ENCODE measurements at places on chromosomes 12 and 14.
A peak's percentile ranks its signal among the peaks of the same experiment; 100 is the strongest.

DNA sequence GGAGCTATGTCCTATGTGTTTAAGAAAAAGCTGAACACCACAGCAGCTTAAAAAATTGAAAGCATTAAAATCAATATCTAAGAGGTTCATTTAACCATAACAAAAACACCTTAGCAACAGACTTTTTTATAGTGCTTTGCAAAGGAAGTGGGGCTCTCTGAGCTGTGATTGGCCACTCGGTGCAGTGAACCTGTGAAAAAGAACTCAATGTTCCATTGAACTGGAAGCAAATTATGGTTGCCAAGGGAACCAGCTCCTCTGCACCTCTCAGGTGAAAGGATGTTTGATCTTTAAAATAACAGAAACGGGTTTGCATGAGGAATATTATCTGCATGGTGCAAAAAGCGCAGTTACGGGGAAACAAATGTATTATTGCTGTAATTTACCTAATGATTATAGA, 149.4 kb downstream of the SNAPC1 start:
- no peak for DNase-seq

DNA sequence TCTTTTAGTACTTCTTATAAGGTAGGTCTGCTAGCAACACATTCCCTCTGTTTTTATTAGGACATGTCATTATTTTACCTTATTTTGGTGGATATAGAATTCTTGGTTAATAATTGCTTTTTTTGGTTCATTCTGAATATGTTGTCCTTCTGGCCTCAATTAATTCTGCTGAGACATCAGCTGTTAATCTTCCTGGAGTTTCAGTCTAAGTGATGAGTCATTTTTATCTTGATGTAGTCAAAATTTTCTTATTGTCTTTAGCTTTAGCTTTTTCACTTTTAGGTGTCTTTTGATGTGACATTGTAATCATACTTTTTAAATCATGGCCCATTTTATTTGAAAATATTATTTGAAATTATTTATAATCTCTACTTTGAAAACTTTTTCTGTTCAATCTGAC, 104.9 kb upstream of the PMCH start:
- DNase-seq = no peak

- DNase-seq = no peak
Measured at GRCh38 chr14:80095623-80096022, 115.7 kb downstream of the DIO2 start.

GRCh38 chr12:66693901-66694513, 15.1 kb upstream of the GRIP1 start:
- peak; percentile 57 for DNase-seq

- peak; percentile 65 for DNase-seq
Measured at GRCh38 chr14:68814539-68815297, 21.9 kb upstream of the ZFP36L1 start.

DNA sequence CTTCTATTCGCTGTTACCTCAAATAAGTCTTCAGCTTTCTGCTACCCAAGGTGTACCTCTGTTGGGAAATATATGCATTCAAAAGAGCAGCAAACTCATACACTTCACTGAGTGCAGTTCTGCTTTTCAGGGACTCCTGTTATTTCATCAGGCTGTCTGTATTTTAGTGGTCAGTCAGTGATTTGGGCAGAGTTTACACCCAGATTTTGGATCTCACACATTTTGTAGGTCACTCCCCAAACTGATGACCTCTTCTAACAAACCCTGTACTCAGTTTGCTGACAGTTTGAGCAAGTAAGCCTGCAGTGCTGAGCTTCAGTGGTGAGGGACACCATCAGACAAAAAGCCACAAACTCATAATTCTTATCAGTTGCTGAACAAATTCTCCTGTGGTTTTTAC, 8.2 kb upstream of the WASHC4 start:
- DNase-seq = no peak

- DNase-seq = no peak
Measured at GRCh38 chr14:22627506-22628263, 16.5 kb downstream of the OR6J1 start.

- DNase-seq = no peak
Measured at GRCh38 chr12:20716985-20717384, 21.9 kb downstream of the SLCO1C1 start.

GRCh38 chr12:1879633-1880032, 38.8 kb downstream of the CACNA2D4 start:
- DNase-seq = no peak

DNA sequence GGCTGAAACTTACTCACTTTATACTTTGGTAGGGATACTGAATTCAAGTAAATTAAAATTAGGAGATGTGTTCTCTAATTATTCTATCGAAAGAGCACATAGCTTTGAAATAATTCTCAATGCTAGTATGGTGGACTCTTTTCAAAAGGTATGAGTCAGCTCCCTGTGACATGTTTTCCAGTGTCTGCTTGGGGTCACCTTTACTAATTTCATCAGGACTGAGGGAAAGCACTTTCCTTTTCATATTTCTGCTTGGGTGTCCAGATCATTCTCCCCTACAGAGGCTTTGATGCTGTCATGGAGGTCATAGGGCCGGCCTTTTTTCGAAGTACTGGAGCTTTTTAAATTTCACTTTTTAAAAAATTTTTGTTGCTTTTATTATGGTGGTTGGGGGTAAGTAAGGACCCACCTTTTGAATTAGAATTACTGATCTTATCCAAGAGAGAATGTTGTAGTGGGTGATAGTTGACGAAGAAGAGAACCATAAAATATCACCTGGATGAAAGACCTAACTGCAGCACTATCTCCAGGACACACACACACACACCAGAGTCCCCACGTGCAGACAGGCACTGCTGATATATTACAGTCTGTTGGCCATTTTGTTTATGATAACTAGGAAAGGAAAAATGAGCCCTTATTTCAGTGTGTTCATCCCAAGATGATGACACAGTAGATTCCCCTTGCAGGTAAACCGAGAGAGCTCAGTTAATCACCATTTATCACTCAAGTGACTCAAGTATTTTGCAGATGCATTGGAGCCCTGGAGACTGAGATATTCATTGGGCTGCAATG, 558.6 kb downstream of the DIO2 start:
- no peak for DNase-seq

DNA sequence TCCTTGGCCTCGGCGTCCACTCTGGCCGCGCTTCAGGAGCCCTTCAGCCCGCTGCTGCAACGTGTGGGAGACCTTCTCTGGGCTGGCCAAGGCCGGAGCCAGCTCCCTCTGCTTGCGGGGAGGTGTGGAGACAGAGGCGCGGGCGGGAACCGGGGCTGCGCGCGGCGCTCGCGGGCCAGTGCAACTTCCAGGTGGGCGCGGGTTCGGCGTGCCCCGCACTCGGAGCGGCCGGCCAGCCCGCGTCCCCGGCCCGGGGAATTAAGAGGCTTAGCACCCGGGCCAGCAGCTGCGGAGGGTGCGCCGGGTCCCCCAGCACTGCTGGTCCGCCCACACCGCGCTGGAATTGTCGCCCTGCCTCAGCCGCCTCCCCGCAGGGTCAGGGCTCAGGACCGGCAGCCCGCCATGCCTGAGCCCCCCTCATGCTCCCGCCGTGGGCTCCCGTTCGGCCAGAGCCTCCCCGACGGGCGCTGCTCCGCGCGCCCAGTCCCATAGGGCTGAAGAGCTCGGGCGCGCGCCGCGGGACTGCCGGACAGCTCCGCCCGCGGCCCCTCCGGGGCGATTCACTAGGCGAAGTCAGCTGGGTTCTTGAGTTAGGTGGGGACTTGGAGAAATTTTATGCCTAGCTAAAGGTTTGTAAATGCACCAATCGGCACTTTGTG, 673.9 kb downstream of the SLC16A7 start:
- no peak for DNase-seq

GRCh38 chr12:61490526-61491498, 769.4 kb upstream of the USP15 start:
- DNase-seq = no peak

DNA sequence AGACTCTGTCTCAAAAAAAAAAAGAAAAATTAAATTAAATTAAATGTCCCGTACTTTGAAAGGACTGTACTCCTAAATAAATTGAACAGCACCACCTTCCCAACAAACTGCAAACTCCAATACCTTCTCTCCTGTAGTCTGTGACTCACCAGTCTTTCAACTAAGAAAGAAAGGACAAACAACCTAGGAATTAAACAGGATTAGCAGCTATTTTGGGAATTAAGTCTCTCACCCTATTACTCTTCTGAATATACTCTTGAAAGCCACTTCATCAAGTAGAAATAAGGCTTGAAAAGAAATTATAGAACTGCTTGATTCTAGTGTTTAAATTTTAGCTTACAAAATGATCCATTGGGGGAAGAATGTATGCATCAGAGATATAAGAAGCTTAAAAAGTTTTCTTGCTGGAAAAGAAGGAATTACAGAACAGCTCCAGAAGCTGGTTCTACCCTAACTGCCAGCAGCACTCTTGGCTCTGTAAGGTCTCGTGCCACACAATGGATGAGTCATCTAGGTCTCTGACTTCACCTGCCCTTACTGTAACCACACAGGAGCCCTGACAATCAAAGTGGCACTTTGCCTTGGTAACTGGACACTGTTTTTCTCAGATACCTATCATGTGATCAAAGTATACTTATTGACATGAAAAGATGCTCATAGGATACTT, 57.0 kb upstream of the CERS5 start:
- DNase-seq = no peak

GRCh38 chr14:94458558-94459205, 6.1 kb upstream of the SERPINA11 start:
- DNase-seq = peak; percentile 17

GRCh38 chr12:90909069-90909770, 45.8 kb downstream of the CCER1 start:
- no peak for DNase-seq

DNA sequence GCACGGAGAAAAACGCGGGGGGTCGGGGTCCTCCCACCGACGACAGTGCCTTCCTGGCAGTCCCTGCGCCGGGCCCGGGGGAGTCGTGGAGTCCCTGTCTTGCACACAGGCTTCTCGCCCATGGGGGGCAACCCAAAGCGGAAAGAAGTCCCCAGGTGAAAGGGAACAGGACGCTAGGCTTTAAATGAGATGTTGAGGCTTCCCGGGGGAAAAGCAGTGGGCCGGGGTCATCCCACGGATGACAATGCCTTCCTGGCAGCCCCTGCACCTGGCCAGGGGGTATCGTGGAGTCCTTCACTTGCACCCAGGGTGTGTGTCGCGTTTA, 162.9 kb upstream of the ALG10B start:
- no peak for DNase-seq

GRCh38 chr14:23514644-23514957, 37.0 kb downstream of the ZFHX2 start:
- DNase-seq = no peak

GRCh38 chr12:15037091-15037687, 64.3 kb downstream of the PDE6H start:
- DNase-seq = no peak

GRCh38 chr12:75481013-75481705, 604 bp downstream of the GLIPR1 start:
- no peak for DNase-seq

- no peak for DNase-seq
Measured at GRCh38 chr14:100788517-100788916, 37.4 kb upstream of the MEG3 start.

DNA sequence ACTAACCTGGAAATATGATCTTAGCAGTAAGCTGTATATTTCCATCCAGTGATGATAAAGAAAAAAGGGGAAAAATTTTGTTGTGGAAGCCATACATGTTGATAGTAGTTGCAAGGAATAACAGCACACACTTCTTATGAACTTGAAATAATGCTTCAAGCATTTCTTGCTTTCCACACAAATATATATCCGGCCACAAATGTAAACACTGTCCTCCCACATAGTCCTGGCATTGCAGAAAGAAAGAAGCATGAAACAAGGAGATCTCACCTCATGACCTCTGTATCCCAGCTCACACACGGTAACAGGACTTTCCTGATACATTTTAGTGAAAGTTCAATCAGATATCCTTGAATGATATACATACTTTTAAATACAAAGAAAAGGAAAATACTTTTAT, 56.0 kb downstream of the LLPH start:
- DNase-seq = no peak

- DNase-seq = no peak
Measured at GRCh38 chr12:84601483-84601882, 311.1 kb downstream of the SLC6A15 start.

GRCh38 chr12:121033625-121034349, 5.3 kb downstream of the OASL start:
- no peak for DNase-seq

DNA sequence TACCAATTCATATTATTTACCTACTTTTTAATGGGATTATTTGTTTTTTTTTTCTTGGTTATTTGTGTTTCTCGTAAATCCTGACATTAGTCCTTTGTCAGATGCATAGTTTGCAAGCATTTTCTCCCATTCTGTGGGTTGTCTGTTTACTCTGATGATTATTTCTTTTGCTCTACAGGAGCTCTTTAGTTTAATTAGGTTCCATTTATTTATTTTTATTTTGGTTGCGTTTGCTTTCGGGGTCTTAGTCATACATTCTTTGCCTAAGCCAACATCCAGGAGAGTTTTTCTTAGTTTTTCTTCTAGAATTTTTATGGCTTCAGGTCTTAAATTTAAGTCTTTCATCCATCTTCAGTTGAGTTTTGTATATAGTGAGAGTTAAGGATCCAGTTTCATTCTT, 289.9 kb downstream of the AKAP6 start:
- DNase-seq = no peak

DNA sequence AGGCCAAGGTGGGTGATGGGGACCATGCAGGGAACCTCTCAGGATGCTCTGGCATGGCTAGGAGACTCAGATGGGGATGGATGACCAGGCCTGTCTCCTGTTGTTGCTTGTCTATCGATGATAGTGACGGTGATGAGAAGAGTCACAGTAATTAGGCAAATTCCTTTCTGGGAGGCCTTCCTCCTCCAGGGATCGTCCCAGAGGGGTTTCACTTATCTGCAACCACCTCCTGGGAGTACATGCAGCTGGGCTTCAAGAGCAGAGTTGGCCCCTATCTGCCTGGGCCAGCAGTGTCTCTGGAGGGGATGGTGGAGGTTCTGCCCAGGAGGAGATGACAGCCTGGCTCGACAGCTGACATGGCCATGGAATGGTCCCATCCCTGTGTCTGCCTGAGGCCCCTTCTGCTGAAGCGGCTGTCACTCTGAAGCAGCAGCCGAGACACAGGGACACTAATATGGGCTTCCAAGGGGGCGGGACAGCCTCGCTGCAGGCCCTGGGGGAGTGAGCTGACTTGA, 27.5 kb upstream of the OAS1 start:
- no peak for DNase-seq

- no peak for DNase-seq
Measured at GRCh38 chr12:3366451-3367110, 124.4 kb upstream of the PRMT8 start.

- no peak for DNase-seq
Measured at GRCh38 chr14:92650581-92651105, 97.8 kb downstream of the LGMN start.

- DNase-seq = no peak
Measured at GRCh38 chr12:59010941-59011340, 90.6 kb upstream of the LRIG3 start.

GRCh38 chr14:63938198-63939005, 85.6 kb downstream of the SYNE2 start:
- no peak for DNase-seq

DNA sequence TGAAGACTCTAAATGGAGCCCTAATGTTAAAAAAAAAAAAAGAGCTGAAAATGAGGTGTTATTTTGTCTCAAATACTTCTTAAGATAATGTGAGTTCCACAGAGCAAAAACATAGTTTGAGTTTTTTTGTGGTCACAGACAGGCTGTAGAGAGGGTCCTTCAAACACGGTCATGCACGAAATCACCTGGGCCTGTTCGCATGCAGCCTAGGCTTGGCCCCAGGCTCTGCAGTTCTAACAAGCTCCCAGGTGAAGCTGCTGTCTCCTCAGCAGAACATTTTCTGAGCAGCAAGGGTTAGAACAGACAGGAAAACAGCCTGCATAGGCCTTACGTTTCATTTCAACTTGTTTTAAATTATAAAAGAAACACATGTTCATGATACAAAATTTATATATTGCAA, 65.4 kb upstream of the TBPL2 start:
- no peak for DNase-seq
